Foreskin melanocyte (primary cell): ENCODE measurements at places on chromosomes 5 and 9.
A peak's percentile ranks its signal among the peaks of the same experiment; 100 is the strongest.

DNA sequence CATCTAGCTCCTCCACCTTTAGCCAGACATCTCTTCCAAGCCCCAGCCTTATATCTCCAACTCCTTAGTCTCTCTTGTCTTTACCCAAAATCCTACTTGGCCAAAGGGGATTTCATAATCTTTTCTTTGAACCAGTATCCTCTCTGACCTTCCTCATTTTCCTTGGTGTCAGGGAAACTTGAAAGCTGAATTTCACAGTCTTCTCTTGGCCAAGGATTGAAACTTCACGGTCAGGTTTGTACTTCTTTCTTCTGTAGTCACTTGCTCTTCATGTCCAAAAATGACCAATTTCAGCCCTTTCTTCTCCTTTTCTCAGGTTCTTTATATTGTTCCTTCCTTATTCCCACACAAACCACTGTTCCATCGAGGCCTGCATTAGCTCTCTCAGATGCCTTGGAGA is 473.7 kb upstream of the KLF4 start:
- no peak for DNase-seq

DNA sequence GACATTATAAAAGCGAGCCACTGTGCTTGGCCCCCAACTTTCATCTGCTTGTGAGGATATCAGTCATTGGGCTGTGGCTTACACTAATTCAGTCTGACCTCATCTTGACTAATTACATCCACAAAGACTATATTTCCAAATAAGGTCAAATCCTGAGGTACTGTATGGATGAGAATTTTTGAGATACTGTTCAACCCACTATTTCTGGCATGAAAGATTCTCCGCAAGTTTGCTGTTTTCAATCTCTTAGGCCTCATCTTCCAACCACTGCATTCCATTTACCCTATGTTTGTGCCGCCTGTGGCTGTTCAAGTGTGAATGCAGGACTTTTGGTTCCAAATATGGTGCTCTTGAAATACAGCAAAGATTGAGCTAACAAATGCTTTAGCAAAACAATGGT is 400.9 kb upstream of the SGCD start:
- DNase-seq = no peak

GRCh38 chr5:123037104-123037418 is 536 bp upstream of the PPIC start:
- DNase-seq = no peak

GRCh38 chr5:113524927-113525326 is 11.4 kb downstream of the YTHDC2 start:
- no peak for DNase-seq

- no peak for DNase-seq
Measured at GRCh38 chr5:39566891-39567290, 142.1 kb upstream of the DAB2 start.

- DNase-seq = no peak
Measured at GRCh38 chr5:76325876-76326491, 77.1 kb upstream of the IQGAP2 start.

GRCh38 chr9:134329886-134330285 is 3.6 kb downstream of the RXRA start:
- DNase-seq = no peak

GRCh38 chr9:90555351-90556057 is 87.1 kb downstream of the DIRAS2 start:
- DNase-seq = no peak

GRCh38 chr9:22337261-22337660 is 109.4 kb upstream of the DMRTA1 start:
- DNase-seq = no peak

DNA sequence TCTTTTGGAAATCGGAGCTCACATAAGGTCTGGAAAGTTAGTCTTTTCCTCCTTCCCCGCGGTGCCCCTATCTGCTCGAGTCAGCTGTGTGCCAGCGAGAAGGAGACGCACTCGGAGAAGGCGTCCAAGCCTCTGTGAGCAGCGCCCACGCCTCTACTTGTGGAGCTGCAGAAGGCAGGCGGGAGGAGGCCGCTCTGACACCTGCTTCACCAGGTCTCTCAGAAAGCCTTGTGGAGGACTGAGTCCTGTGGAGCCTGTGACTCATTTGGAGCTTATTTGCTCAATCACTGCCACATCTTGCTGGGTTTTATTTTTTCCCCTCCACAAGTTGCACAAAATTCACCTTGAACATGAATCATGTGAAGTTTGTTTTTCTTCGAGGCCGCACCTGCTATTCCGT is 117.5 kb downstream of the IRX2 start:
- DNase-seq = no peak

DNA sequence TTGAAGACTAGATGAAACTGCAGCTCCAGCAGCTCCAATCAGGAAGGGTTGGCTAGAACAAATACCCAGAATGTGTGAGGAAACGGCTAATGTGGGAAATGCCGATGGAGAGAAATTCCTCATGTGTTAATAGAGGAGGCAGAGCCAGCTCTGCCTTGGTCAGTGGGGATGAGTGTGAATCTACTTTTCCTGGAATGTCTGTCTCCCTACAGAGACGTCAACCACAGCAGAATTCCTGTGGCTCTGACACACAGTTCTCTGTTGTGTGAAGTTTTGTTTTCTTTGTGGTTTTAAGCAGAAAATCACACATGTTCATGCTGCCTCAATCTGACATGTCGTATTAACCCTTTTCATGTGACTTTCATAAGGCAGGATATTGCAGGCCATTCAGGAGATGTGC is 476.6 kb upstream of the WWC1 start:
- DNase-seq = peak; percentile 90

DNA sequence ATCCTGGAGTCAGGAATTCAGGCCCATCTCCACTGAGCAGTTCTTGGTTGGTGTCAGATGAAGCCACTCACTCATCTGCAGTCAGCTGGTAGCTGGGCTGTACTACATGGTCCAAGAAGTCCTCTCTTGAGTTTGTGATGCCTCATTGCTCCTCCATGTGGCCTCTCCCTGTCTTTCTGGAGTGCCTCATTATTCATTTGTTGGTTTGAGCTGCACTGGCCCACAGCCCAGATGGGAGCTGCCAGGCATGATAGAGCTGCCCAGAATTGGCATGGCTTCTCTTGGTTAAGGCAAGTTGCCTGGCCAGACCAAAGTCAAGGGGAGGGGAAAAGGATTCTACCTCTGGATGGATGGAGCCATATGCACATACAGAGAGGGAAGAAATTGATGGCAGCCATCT is 8.0 kb downstream of the PTCD2 start:
- no peak for DNase-seq

GRCh38 chr5:26843677-26844076 is 194.7 kb downstream of the CDH9 start:
- no peak for DNase-seq

DNA sequence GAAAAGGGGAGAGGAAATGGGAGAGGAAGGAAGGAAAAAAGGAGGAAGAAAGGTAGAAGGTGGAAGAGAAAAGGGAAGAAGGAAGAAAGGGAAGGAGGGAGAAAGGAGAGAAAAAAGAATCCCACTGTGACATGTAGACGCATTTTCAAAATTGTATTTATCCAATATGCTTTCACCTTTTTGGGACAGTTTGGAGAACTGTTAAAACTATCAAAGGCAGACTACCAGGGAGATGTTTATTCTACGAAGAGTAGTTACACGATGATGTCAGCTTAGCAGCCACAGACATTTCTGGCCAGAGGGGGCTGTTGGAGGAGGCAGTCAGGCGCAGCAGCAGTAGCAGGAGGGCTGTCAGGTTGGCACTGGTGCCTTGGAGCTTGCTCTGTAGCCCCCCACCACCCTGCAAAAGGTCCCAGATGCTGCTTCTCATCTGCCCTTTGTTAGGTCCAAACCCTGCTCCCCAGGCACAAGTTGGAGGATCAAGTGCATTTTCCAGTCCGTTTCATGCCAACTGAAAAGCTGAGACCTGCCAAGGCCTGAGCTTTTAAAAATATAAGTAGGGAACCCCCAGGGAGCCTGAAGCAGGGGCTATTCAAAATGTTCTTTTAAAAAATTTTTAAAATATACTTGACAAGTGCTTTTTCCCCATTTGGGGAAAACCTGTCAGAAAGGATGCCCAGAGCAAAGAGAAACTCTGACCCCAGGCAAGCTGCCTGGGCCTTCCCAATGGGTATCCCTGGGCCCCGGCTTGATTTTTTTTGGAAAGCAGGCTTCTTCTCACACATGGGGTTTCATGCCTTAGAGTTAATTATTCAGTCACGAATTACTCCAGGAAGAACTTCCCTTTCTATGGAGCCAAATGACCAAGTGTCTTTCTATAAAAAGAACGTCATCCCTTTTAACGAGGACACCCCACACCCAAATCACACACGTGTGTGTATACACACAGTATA is 203.3 kb downstream of the SLIT3 start:
- no peak for DNase-seq

GRCh38 chr5:136033848-136034247 is 5.1 kb downstream of the TGFBI start:
- DNase-seq = no peak

GRCh38 chr5:159456722-159457465 is 126.6 kb upstream of the IL12B start:
- no peak for DNase-seq

- DNase-seq = no peak
Measured at GRCh38 chr5:156134216-156134615, 192.7 kb upstream of the SGCD start.

- peak; percentile 40 for DNase-seq
Measured at GRCh38 chr5:72018143-72018803, 89.0 kb upstream of the MAP1B start.

- DNase-seq = no peak
Measured at GRCh38 chr9:127278372-127278771, 13.8 kb downstream of the GARNL3 start.

- no peak for DNase-seq
Measured at GRCh38 chr5:58718269-58718978, 135.5 kb downstream of the RAB3C start.

- DNase-seq = no peak
Measured at GRCh38 chr5:139079991-139080610, 118.1 kb downstream of the SIL1 start.

GRCh38 chr5:124056991-124057723 is 545.2 kb downstream of the CSNK1G3 start:
- DNase-seq = no peak

- DNase-seq = no peak
Measured at GRCh38 chr5:53133020-53133419, 23.5 kb upstream of the MOCS2 start.

DNA sequence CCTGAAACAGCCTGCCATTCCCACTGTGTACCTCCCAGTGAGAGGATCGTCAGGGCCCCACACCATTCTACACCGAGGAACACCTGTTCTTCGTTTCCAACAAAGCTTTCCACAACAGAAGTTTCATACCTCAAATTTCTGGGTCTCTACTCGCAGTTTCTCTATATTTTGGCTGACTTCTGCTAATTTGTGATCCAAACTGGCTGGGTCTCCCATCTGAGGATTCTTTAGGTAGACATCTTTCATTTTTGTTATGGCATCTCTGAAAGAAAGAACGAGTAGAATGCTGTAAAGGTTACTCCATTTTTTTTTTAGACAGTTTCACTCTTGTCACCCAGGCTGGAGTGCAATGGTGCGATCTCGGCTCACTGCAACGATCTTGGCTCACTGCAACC is 67.5 kb downstream of the USP20 start:
- no peak for DNase-seq

- DNase-seq = no peak
Measured at GRCh38 chr9:9563817-9564216, 1049.0 kb downstream of the PTPRD start.

- peak; percentile 97 for DNase-seq
Measured at GRCh38 chr5:65830856-65831255, 95.5 kb upstream of the ERBIN start.

GRCh38 chr5:57684299-57684702 is 201.7 kb upstream of the ACTBL2 start:
- no peak for DNase-seq

- DNase-seq = no peak
Measured at GRCh38 chr5:151285683-151286082, 17.9 kb downstream of the SLC36A3 start.

- DNase-seq = no peak
Measured at GRCh38 chr9:117156144-117156688, 258.6 kb downstream of the ASTN2 start.

- no peak for DNase-seq
Measured at GRCh38 chr9:37775216-37775919, 9.5 kb downstream of the EXOSC3 start.

DNA sequence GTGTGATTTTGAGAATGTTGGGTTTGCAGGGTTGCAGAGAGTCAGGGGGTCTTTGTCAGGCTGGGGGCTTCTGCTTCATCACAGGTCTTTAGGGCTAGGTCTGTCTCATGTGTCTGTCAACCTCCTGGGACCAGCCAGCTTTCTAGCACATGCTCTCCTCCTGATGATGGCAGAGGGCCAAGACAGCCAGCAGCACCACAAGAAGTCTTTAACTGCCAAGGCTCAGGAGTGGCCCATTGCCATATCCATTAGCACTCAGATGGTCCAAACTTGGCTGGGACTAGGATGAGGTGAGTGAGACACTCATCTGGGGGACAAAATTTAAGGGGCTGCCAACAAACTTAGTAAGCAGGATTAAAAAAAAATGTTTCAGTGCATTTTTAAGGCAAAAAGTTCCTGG is 384.2 kb upstream of the CDH10 start:
- DNase-seq = no peak

- peak; percentile 4 for DNase-seq
Measured at GRCh38 chr5:111224561-111225345, 569 bp downstream of the CAMK4 start.

GRCh38 chr5:128241051-128241695 is 157.6 kb downstream of the SLC12A2 start:
- DNase-seq = no peak

- no peak for DNase-seq
Measured at GRCh38 chr9:98791608-98792490, 4.5 kb downstream of the ANKS6 start.

- DNase-seq = no peak
Measured at GRCh38 chr5:168822248-168822744, 243.1 kb upstream of the PANK3 start.

DNA sequence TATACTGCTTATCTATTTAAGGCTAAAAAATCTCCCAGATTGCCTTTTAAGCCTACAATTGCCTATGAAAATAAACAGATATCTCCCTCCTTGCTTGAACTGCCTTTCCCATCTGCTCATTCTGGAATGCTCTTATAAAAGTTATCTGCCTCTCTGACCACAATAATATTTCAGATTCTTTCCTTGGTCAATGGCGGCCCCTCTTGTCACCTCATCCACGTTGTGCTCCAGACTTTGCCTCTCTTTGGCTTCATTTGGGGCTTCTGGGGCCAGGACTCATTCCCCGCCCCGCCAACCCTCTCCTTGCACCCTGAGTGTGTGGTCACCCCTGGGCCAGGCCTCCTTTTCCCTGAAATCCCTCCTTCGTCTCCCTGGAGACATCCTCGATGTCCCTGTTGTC is 110.0 kb upstream of the RPS23 start:
- DNase-seq = no peak

GRCh38 chr5:146016764-146017484 is 80.5 kb downstream of the SH3RF2 start:
- peak; percentile 52 for DNase-seq
